ENCODE measurements at places on chromosomes 6 and 20.

DNA sequence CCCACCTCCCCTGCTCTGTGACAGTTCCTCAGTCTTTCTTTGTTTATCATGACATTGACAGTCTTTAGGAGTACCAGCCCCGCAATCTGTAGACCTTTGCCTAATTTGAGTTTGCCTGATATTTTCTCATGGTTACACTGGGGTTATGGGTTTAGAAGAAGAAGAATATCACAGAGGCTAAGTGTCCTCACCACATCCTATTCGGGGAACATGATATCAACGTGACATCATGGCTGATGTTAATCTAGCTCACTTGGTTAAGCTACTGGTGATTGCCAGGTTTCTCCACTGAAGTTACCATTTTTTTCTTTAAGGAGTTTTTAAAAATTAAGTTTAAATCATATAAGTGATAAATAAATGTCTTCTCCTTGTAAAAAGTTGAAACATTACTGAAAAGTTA is 127.5 kb downstream of the CEP57L1 start:
- DNase-seq, result no peak

- DNase-seq, result no peak
Measured at GRCh38 chr6:154360476-154360875, 3.9 kb upstream of the IPCEF1 start.

GRCh38 chr20:36562724-36563123 is 10.7 kb upstream of the TGIF2 start:
- no peak for DNase-seq

- DNase-seq, result no peak
Measured at GRCh38 chr6:142521791-142522190, 220.0 kb downstream of the ADGRG6 start.

DNA sequence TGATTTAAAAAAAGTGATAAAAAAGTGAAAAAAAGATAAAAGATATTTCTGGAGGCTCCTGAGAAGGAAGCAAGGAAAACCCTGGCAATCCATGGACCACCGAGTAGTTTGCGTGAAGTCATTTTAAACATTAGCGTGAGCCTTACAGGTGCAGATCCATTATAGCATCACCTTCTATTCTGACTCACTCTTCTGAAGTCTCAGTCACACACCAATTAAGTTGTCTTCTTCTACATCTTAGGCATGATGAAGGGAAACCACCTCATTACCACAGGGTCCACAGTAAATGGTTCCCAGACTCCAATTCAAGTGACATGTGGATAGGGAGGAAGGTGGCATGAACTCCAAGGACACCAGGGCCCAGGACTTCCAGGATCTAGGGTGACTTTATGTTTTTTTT is 99.1 kb downstream of the GJA10 start:
- DNase-seq, result no peak

- peak; percentile 93 for DNase-seq
Measured at GRCh38 chr20:64001607-64002011, 20.7 kb downstream of the PRPF6 start.

DNA sequence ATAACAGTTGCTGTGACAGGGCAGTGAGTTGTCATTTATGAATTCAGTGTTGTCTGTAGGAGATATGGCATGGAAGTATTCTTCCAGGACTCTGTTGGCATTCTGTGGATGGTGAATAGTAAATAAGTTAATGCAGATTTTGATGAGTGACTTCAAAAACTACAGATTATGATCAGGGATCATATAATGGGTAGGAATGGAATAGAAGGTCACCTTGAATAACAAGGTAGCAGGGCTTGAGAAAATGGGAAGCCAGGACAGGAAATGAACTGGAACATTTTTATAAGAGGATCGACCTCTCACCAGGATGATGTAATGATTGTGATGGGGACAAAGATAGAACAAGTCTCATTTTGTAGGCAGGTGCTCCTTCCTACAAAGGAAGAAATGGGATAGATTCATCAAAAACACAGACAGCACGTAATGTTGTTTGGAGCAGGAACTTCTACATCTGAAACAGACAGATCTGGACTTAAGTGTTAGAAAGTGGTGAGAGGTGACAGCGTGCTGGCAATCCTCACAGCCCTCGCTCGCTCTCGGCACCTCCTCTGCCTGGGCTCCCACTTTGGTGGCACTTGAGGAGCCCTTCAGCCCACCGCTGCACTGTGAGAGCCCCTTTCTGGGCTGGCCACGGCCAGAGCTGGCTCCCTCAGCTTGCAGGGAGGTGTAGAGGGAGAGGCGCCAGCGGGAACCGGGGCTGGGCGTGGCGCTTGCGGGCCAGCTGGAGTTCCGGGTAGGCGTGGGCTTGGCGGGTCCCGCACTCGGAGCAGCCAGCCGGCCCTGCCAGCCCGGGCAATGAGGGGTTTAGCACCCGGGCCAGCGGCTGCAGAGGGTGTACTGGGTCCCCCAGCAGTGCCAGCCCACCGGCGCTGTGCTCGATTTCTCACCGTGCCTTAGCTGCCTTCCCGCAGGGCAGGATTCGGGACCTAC is 30.8 kb upstream of the SSR1 start:
- DNase-seq, result peak; percentile 39

DNA sequence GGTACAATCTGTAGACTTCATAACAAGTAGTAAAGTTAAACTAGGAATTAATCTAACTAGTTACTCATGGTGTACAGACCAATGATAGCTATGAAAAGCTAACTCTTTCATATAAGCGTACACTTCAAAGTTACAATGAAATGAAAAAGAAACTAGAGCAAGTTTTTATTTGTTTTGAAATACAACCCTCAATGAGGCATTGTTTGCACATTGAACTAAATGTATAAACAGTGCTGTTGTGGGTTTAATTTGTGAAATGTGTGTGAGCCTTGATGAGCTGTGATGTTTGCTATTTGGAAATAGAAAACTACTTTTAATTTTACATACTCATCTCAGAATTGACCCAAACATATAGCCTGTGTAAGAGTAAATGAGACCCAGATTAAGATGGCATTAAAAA is 11.1 kb upstream of the EYA4 start:
- DNase-seq, result no peak

DNA sequence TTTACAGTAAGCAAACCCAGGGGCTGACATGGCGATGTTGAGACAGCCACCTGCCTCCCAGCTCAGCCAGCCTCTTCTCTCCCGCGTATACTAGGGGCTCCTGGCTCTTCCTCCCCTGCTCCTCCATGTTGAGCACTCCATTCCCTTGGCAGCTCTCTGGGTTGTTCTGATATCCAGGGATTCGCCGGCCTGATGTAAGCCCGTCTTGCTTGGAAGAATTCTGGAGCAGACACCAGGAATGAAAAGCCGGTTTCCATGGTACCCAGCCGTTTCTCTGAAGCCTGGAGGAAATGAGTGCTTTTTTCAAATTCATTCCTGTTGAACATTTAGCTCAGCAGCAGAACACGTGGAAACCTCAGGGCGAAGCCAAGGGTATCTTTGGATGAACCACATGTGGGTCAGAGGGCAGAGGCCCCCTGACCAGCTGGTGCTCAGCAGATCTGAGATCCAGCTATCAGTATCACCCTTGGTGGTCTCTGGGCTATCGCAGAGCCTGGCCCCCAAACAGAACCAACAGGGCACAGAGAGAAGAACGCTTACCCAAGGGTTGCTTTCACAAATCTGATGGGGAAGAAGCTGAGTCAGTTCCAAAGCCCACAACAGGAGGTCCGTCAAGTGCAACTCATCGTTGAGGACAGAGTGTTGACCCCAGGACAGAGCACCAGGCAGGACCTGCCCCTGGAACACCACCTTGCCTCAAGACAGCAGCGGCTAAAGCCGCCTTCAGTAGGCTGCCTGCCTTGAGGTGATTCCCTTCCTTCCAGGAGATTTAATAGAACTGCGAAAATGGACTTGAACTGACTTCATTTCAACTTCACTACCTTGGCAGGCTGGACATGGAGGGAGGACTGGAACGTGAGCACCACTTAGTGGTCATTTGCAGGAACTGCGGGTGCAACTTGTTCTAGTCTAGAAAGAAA is 96.1 kb upstream of the RIN2 start:
- DNase-seq, result peak; percentile 64

DNA sequence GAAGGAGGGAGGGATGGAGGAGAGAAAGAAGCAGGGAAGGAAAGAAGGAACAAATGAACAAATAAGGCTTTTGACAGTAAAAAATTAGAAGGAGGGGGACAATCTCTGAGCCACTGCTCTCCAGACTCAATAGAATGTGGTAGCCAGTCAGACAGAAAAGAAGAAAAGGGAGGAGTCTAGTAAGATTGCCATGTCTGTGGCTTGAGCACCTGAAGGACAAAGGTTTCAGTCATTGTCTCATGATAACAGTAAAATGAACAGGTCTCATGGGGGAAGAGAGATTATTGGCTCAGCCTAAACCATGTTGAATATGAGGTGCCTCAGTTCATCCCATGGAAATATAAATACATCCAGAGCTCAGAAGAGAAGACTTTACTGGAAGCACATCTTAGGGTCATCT is 14.0 kb upstream of the LOC128125822 start:
- no peak for DNase-seq

GRCh38 chr20:23320317-23320716 is 30.3 kb upstream of the NXT1 start:
- no peak for DNase-seq

Measured in NCI-H2029 treated with DMSO at 0.1 percent for 48 hours (cell line).